ENCODE measurements at places on chromosomes 3 and 15.

DNA sequence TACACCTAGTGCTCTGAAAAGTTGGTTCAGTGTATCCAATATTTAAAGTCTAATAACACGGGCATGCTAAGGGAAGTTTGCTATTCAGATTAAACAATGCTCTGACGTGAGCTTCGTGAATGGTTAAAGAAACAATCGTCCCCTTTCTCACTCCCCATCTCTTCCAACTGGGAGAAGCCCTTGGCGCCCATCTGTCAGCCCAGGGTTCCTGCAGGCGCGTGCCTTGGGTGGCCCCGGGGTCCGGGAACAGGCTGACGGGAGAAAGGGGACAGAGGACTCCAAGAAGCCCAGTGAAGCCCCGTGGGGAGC, 413 bp downstream of the SEC22C start:
- DNase-seq = no peak

- peak; percentile 53 for DNase-seq
These were observed 112.8 kb upstream of the ICE2 start for GRCh38 chr15:60591496-60592370.

- no peak for DNase-seq
These were observed 2.2 kb downstream of the KCTD6 start for GRCh38 chr3:58494107-58494506.

GRCh38 chr15:35888815-35889214, 342.9 kb upstream of the DPH6 start:
- no peak for DNase-seq

DNA sequence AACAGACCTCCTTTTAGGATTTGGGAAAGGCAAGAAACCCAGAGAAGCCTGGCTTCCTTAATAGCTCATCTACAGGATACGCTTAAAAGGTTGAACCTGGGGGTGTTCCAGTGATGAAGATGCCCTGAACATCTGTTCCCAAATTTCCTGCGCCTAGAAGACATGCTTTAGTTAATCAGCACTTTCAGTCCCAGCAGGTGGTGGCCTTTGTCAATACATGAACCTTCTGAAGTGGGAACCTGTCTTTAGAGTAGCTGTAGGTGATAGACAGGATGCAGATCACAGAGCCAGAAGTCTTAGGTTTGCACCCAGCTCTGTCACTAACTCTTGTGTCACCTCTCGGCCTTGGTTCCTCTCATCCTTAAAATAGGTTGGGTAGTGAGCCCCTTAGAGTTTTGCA, 149.7 kb upstream of the SYNPR start:
- no peak for DNase-seq

DNA sequence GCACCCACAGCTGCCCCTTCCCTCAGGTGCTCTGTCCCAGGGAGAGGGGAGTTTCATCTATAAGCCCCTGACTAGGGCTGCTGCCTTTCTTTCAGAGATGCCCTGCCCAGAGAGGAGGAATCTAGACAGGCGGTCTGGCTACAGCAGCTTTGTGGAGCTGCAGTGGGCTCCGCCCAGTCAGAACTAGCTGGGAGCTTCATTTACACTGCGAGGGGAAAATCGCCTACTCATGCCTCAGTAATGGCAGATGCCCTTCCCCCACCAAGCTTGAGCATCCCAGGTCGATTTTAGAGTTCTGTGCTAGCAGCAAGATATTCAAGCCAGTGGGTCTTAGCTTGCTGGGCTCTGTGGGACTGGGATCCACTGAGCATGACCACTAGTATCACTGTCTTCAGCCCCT, 181.2 kb upstream of the RARB start:
- DNase-seq = no peak

- DNase-seq = peak; percentile 49
These were observed 70.2 kb upstream of the DGKG start for GRCh38 chr3:186432189-186432588.

GRCh38 chr3:174495311-174495710, 363.8 kb upstream of the NAALADL2 start:
- DNase-seq = no peak

DNA sequence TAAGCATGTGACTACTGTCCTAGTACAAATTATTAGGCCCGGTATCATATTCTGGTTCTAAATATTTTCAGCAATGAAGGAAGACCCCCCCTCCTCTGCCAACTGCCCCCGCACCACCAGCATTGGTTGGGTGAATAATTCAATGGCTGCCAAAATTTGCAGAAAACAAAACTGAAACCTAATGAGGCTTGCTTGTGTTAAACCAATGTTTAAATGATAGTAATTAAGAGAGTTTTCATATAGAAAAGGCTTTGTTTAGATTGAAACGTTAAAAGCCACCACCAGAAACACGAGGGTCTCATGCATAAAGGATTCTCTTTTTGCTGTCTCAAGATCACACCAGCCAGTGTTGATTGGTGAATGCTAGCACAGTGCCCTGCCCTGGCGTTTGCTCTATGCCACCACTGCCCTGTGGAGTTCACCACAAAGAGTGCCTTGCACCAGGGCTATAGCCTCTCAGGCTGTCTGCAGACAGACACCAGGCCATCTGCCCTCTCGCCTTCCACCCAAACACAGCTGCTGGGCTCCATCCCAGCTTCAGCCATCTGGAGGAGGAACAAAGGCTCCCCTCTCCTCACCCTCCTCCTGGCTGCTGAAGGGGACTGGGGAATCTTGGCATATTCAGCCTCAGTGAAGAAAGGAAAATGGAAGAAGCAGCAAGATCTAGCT, 200.3 kb upstream of the PFN2 start:
- DNase-seq = no peak

- no peak for DNase-seq
These were observed 602.9 kb downstream of the NTRK3 start for GRCh38 chr15:87653646-87654045.

DNA sequence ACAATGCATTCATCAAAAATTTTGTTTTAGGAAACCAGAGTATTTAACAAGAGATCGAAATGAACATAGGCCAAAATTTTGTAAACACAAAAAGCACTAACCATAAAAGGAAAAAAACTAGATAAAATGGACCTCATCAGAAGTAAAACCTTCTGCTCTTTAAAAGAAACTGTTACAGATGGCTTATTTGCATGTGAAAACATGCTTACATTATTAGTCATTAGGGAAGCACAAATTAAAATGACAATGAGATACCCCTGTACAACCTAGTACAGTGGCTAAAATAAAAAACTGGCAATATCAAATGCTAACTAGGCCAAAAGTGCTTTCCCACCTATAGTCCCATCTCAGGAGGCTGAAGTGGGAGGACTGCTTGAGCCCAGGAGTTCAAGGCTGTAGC, 19.3 kb downstream of the UBR1 start:
- no peak for DNase-seq

GRCh38 chr3:153127788-153128187, 34.2 kb upstream of the RAP2B start:
- no peak for DNase-seq

DNA sequence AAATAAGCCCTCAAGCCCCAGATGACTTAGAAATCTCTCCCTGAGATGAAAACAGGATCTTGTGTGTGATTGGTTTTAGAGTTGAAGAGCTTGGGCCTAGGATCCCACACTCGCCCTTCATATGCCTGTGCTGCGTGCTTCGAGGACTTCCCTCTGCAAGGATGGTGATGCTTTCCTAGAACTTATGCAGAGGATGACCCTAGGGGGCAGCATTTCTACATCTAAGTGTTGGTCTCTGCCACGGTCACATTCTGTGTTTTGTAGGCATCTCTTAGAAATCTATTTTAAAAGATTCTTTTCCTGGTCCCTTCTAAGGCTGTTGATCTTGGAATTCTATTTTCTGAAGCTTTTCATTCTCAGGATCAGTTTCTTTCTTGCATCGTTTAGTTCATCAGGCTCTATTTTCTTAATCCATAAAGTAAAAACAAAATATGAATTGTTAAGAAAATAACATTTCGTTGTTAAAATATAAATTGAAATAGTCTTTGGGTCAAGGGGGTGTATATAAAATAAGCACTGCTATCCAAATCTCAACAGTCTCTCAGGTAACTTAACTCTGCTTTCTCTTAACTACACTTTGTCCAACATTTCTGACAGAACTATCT, 45.7 kb downstream of the WDR76 start:
- DNase-seq = no peak

- DNase-seq = no peak
These were observed 27.6 kb upstream of the UBE2E2 start for GRCh38 chr3:23175341-23176083.

DNA sequence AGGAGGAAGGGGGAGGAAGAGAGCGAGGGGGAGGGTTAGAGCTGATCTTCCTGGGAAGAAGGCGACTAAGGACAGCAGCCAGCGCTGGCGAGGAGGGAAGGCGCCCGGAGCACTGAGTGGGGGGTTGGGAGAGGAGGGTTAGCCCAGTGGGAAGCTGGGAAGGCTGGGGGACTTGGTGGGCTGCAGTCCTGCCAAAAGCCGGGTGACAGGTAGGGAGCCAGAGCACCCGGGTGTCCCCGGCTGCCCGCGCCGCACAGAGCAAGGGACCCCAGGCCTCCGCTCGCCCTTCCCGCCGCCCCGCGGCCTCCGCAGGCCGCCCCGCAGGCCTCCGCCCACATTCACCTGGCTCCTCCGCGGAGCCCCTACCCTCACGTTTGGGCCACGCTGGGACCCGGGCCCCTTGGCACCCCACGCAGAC, 448 bp downstream of the SLC12A8 start:
- DNase-seq = no peak

DNA sequence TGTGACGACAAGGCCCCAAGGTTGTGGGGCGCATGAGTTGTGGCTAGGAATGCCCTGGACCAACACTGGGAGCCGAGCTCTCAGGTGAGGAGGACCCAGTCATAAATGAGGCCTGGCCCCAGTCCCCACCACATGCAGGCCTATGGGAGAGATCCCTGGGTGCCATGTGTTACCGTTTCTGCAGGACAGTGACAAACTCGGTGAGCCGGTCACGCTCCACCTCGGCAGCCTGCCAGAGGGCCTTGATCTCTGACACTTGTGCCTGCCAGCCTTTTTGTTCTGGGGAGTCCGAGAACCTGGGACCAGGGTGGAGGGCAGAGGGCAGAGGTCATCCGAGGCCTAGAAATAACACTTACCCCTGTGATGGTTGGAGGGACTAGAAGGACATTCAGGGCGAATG, 27.7 kb upstream of the HHATL start:
- DNase-seq = no peak

DNA sequence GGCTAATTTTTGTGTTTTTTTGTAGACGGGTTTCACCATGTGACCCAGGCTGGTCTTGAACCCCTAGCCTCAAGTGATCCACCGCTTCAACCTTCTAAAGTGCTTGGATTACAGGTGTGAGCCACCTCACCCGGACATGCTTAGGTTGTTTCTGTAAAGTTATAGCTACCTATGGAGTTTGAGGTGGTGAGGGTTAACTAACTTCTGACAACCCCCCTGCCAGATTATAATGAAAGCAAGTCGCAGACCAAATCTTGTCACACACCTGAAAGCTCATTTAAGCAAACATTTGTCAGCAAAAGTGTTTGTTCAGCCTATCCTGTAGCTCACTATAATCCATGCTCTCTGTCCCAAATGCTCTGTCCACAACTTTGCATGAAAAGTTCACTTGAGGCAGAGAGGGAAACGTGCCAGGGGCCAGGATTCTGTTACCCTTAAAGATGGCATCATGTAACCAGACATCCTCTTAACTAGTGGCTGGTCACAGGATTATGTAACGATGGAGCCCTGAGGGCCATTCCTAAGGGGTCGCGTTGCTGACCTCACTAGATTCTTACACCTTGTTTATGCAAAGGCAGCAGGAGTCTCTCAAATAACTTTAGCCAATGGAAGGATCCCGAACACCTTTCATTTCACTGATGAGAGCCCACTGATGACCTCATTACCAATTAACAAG, 24.1 kb upstream of the SENP5 start:
- no peak for DNase-seq

GRCh38 chr3:119723022-119723421, 20.2 kb downstream of the CFAP91 start:
- DNase-seq = no peak

GRCh38 chr3:185988080-185988815, 50.4 kb upstream of the TRA2B start:
- DNase-seq = no peak

DNA sequence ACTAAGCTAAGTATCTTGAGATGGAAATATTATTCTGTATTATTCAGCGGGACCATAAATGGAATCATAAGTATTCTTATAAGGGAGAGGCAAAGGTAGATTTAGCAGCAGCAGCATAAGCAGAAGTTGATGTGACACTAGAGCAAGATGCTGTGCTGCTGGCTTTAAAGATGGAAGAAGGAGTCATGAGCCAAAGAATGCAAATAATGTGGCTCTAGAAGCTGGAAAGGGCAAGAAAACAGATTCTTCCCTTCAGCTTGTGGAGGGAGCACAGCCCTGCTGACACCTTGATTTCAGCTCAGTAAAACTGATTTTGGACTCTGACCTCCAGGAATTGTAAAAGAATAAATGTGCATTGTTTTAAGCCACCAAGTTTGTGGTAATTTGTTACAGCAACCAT, 144.2 kb upstream of the ANKRD28 start:
- DNase-seq = no peak

DNA sequence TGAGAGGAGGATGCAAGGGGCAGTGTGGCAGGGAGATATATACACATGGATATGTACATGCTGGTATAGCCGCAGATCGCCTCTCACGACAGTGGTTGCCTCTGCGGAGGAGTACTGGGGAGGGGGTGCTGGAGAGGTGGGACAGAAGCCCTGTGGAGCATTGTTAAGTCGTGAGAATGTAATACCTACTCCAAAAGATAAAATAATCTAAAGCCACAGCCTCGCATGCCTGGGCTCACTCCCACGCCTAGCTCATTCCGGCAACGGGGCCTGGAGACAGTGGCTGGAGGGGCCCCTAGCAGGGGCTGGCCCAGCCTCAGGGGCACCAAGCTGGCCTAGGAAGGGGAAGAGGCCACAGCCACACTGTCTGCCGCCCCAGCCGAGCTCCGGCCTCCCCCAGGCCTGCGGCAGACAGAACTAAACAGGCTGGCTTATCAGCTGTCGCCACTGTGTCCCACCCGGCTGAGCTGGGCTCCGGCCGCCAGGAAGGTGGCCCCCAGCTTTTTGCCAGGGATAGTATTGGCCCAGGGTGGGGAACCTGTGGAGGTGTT, 65.1 kb upstream of the LCTL start:
- DNase-seq = no peak

DNA sequence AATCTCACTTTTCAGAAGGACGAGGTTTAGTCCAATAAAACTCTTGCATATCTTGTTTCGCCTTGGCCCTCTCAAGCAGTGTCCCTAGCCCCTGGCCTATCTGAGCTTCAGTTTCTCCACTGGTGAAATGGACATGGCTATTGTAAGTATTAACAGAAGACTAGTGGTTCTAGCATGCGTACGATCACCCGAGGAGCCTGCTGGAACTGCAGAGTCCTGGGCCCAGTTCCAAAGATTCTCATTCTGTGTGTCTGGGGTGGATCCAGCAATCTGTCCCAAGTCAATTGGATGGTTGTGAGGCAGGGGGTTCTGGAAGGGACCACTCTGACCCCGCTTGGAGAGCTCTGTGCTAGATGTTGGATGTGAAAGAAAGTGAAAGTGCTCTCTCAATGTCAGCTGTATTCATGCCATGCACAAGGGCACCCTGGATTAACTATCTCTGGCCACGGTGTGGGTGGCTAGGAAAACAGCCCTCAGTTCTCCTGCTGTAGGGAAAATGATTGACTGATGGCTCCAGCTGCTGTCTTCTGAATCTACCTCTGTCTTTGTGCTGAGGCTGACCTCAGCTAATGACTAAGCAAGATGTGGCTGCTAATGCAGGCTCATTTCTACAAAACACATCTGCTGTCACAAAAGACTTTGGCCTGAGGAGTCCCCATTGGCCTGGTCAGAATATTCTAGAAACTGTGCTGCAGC, 1.9 kb upstream of the PLA1A start:
- no peak for DNase-seq

Data from activated CD4-positive, alpha-beta T cell treated with anti-CD3 and anti-CD28 coated beads, Interleukin-2, amount 50 U/mL, for 48 hours (primary cell).